ENCODE measurements at places on chromosomes 11 and 22. TPM values are rescaled to one million over a fixed set of nuclear protein-coding genes. Genes with fewer than 3 reads are reported as not detected.

Gene LMNTD2
- polyA plus RNA-seq: 1.8 TPM

Gene TMEM258
- polyA plus RNA-seq: 268 TPM

DNA sequence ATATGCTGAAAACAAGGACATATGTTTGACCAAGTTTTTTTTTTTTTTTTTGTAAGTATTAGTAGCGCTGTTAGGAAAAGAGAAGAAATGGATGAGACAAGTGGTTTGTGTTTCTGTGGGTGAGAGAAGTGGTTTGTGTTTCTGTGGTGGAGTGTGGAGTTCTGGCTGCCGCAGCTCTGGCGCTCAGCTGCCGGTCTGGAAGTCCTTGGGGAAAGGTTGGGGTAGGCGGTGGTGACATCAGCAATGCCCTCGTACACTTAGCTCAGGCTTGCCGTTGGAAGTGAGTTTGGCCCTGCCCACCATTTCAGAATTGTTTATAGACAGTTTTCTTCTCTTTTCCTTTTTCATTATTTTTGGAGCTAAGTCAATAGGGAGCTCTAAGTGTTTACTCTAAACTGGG, 116.6 kb downstream of the TBC1D22A start:
- DNase-seq: no peak
- H3K27ac ChIP-seq: no peak overlapping the region
- H3K4me3 ChIP-seq: no peak overlapping the region
- H3K27me3 ChIP-seq: no peaks in the 10 kb centered on the region
- H3K4me1 ChIP-seq: no peaks in the 10 kb centered on the region

GRCh38 chr11:35662061-35662648, 420 bp upstream of the TRIM44 start:
- peaks cover 3% of the 10 kb centered on the region for H3K36me3 ChIP-seq
- peaks cover 16% of the 10 kb centered on the region for H3K4me1 ChIP-seq
- no peak for DNase-seq
- peak overlapping the region; percentile 58 for H3K4me3 ChIP-seq
- H3K27ac ChIP-seq: peak overlapping the region; percentile 89

DNA sequence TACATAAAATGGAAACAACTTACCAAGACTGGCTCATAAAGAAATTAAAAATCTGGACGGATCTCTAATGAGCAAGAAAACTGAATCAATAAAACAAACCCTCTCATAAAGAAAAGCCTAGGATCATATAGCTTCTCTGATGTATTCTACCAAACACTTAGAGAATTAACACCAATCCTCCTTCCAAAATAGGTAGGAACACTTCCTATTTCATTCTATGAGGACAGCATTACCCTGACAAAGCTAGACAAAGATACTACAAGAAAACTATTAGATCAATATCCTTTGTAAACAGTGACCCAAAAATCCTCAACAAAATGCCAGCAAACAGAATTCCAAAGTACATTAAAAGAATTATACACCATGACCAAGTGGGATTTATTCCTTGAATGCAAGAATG, 52.9 kb upstream of the CLTCL1 start:
- peaks cover 87% of the 10 kb centered on the region for H3K36me3 ChIP-seq
- H3K27me3 ChIP-seq: no peaks in the 10 kb centered on the region
- peak; percentile 26 for DNase-seq
- H3K4me3 ChIP-seq: no peak overlapping the region

Gene ACR
- polyA plus RNA-seq: not detected

DNA sequence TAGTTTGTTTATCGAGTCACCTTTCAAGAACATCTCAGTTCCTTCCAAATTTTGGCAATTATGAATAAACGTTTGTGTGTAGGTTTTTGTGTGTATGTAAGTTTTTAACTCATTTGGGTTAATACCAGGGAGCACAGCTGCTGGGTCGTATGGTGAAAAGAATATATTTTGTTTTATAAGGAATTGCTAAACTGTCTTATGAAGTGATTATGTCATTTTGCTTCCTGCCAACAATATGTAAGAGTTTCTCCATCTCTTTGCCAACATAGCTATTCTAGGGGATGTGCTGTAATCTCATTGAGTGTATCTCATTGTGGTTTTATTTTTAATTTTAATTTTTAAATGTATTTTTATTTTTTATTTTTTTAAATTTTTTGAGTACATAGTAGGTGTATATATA, 27.3 kb downstream of the BCL2L13 start:
- no peak overlapping the region for H3K27ac ChIP-seq
- no peaks in the 10 kb centered on the region for H3K27me3 ChIP-seq
- H3K4me1 ChIP-seq: no peaks in the 10 kb centered on the region
- DNase-seq: no peak

Gene SCUBE2
- not detected for polyA plus RNA-seq

GRCh38 chr11:15859411-15859810, 496.9 kb downstream of the SOX6 start:
- no peaks in the 10 kb centered on the region for H3K4me1 ChIP-seq
- no peaks in the 10 kb centered on the region for H3K36me3 ChIP-seq
- H3K27ac ChIP-seq: no peak overlapping the region
- H3K4me3 ChIP-seq: no peak overlapping the region
- peaks cover 17% of the 10 kb centered on the region for H3K27me3 ChIP-seq

DNA sequence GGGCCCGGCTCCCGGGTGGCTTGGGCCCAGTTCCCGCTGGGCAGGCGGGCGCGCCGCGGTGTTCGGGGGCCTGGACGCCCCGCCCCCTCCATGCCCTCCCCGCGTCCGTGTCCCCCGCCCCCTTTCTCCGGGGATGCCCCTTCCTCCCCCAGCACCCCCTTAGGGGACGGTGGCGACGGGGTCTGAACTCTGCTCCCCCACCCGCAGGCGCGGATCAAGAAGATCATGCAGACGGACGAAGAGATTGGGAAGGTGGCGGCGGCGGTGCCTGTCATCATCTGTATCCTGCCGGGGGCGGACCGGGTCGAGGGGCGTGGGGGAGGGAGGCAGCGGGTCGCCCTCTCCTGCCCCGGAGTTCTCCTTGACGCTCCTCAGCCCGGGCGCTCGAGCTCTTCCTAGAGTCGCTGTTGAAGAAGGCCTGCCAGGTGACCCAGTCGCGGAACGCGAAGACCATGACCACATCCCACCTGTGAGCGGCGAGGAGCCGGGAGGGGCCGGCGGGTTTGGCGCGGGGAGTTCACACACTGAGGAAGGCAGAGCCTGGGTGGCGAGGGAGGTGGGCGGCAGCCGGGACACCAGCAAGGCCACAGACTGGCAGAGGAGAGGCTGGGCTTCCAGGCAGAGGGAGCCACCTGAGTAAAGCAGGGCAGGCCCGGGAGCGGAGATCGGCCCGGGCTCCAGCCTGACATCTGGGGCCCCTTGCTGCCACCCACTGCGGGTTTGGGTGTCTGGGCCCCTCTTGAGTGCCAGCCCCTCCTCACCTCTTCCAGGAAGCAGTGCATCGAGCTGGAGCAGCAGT, 546 bp downstream of the DRAP1 start:
- peak overlapping the region; percentile 62 for H3K27ac ChIP-seq
- H3K36me3 ChIP-seq: peaks cover 31% of the 10 kb centered on the region
- peak; percentile 64 for DNase-seq
- H3K4me1 ChIP-seq: peaks cover 25% of the 10 kb centered on the region
- no peaks in the 10 kb centered on the region for H3K27me3 ChIP-seq

- H3K4me3 ChIP-seq: no peak overlapping the region
- no peaks in the 10 kb centered on the region for H3K4me1 ChIP-seq
- no peaks in the 10 kb centered on the region for H3K27me3 ChIP-seq
- H3K27ac ChIP-seq: no peak overlapping the region
- DNase-seq: no peak
Measured at GRCh38 chr11:129546266-129546665, 170.6 kb downstream of the BARX2 start.

DNA sequence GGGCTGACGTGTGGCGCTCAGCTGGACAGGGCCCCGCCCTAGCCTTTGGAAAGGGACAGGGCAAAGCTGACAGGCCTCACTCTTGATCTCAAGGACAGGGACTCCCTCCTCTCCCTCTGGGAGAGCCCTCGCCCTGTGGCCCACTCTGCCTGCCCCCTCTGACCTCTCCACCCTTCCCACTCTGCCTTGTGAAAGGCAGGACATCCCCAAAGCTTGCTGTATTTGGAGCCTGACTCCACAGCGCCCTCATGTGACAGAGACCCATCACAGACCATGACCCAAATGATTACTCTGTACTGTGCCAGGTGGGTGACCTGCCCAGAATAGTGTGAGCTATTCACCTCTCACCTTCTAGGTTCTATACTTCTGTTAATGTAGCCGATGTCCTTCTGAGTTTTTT, 18.8 kb downstream of the P2RY2 start:
- H3K36me3 ChIP-seq: no peaks in the 10 kb centered on the region
- peaks cover 12% of the 10 kb centered on the region for H3K4me1 ChIP-seq
- peaks cover 6% of the 10 kb centered on the region for H3K27me3 ChIP-seq
- H3K27ac ChIP-seq: no peak overlapping the region
- peak; percentile 71 for DNase-seq
- H3K4me3 ChIP-seq: no peak overlapping the region

GRCh38 chr11:3914805-3915204, 59.3 kb downstream of the STIM1 start:
- no peak overlapping the region for H3K27ac ChIP-seq
- DNase-seq: no peak
- H3K4me3 ChIP-seq: no peak overlapping the region
- no peaks in the 10 kb centered on the region for H3K36me3 ChIP-seq
- no peaks in the 10 kb centered on the region for H3K27me3 ChIP-seq
- H3K4me1 ChIP-seq: peaks cover 18% of the 10 kb centered on the region

Gene ZNF143
- 19.8 TPM for polyA plus RNA-seq

Gene BATF2
- 6.4 TPM for polyA plus RNA-seq

GRCh38 chr11:72069787-72070251, 10.5 kb downstream of the NUMA1 start:
- H3K4me3 ChIP-seq: no peak overlapping the region
- H3K27ac ChIP-seq: peak overlapping the region; percentile 64
- DNase-seq: no peak
- H3K4me1 ChIP-seq: peaks cover 11% of the 10 kb centered on the region
- peaks cover 56% of the 10 kb centered on the region for H3K36me3 ChIP-seq
- no peaks in the 10 kb centered on the region for H3K27me3 ChIP-seq

DNA sequence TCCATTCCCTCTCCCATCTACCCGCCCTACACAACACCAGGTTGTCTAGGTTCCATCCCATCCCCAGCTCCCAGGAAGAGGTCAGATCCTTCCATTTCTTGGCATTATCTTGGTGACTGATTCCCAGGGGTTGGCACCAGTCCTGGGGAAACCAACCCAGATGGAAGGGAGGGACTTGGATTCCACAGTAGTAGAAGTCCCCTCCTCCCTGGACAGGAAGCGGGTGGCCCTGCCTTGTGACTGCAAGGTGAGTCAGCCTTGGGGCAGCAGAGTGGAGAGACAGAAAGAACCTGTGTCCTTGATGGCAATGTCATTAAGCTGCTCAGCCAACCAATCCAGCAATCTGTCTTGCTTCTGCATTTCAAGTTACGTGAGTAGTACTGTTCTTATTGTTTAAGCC, 26.5 kb downstream of the SYT13 start:
- H3K27me3 ChIP-seq: no peaks in the 10 kb centered on the region
- H3K36me3 ChIP-seq: no peaks in the 10 kb centered on the region
- no peaks in the 10 kb centered on the region for H3K4me1 ChIP-seq
- DNase-seq: no peak
- no peak overlapping the region for H3K4me3 ChIP-seq
- no peak overlapping the region for H3K27ac ChIP-seq

GRCh38 chr11:122441666-122442035, 213.9 kb upstream of the UBASH3B start:
- DNase-seq: no peak
- no peaks in the 10 kb centered on the region for H3K4me1 ChIP-seq
- H3K27me3 ChIP-seq: no peaks in the 10 kb centered on the region

DNA sequence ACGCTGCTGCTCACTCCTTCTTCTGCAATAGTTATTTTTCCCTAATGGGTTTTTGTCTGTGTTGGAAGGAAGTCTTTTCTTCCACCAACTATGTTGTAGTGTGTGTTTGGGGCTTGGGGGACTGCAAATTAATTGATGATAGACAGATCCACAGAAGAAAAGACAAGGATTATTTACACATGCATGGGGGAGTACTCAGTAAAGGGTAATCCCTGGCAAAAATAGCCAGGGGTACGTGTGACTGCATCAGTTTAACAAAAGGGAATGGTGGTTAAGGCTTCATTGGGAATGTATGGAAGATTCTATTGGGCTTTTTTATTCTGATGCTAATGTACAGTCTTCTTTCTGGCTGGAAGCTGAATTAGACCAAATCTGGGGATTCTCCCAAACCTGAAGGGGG, 20.2 kb upstream of the FEZ1 start:
- no peaks in the 10 kb centered on the region for H3K36me3 ChIP-seq
- no peak overlapping the region for H3K4me3 ChIP-seq
- no peak overlapping the region for H3K27ac ChIP-seq
- peaks cover 25% of the 10 kb centered on the region for H3K4me1 ChIP-seq
- H3K27me3 ChIP-seq: no peaks in the 10 kb centered on the region

Measured in K562 (cell line).